GM04504 (cell line): ENCODE measurements at places on chromosomes 3 and 15.
A peak's percentile ranks its signal among the peaks of the same experiment; 100 is the strongest.

DNA sequence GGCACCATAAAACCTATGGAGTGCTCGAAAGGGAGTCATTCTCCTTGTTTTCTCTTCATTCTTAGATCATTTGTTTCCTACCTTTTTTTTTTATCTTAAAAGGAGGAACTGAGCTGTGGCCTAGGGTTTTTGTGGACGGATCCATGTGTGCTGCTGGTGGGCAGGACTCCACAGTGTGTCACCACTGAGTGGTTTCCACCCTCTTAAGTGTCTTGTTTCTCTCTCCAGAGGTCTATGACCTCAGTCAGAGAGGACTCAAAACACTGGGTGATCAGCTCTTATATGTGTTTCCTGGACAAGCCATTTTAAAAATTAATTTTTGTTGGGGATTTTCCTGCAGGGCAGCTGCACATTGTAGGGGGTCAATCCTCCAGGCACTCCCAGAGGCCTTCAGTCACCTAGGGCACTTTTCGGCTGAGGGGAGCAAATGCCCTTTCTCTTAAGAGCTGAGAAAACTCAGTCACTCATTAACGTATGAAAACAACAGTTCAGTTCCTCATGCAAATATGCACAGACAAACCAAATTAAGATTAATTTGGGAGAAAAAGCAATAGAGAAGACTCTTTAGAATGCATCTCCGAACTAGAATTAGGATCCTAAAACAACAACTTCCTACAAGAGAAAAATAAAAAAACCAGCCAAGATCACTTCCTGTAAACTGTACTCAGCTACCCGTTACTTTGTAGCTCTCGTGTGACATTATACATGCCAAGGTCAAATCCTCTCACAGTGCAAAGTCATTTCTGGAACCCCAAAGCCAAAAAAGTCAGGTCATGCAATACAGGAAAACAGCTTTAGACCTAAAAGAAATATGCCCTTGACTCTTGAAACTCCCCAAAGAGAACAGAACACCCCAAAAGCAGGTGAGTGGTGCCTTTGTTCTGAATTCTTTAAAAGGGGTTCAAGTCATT, 27.6 kb upstream of the FAM3D start:
- DNase-seq: no peak

DNA sequence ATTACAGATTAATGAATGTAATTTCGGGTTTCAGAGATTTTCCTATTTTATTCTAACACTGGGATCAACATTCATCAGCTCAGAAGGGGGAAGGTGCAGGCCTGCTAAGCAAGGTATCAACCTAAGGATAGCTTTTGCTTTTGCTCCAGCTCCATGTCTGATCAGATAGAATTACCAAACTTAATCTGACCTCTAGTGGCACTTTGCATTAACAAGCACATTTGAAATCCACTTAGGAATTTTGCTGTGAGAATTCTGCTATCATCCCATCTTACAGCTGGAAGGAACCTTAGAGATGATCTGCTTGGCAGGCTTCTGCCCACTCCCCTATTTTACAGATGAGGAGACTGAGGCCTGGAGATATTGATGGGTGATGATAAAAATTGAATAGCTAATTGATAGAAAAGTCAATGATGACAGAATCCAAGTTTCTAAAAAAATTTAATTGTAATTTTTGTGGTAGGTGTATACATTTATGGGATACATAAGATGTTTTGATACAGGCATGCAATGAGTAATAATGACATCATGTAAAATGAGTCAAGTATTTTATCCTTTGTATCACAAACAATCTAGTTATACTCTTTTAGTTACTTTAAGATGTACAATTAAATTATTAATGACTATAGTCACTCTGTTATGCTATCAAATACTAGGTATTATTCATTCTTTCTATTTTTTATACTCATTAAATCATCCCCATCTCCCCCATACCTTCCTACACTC, 209.2 kb upstream of the ZPLD1 start:
- peak; percentile 46 for DNase-seq

DNA sequence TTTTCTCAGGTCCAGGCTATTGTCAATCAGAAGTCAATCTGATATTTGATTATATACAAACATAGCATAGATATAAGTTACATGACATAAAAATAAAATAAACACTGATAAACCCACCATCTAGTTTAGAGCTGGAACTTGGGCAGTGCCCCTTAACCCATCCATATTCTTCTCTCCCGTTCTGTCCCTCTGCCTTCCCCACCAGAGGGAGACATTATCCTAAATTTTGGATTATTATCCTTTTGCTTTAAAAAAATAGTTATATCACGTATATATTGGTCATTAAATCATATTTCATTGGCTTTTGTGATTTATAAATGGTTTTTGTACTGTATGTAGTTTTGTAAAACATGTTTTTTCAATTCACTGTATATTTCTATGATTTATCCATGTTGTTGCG, 107.9 kb downstream of the GMPS start:
- no peak for DNase-seq

- no peak for DNase-seq
Observed at GRCh38 chr3:69196876-69197275, 74.5 kb upstream of the LMOD3 start.

- DNase-seq: peak; percentile 62
Observed at GRCh38 chr3:27312044-27312668, 57.0 kb downstream of the NEK10 start.

DNA sequence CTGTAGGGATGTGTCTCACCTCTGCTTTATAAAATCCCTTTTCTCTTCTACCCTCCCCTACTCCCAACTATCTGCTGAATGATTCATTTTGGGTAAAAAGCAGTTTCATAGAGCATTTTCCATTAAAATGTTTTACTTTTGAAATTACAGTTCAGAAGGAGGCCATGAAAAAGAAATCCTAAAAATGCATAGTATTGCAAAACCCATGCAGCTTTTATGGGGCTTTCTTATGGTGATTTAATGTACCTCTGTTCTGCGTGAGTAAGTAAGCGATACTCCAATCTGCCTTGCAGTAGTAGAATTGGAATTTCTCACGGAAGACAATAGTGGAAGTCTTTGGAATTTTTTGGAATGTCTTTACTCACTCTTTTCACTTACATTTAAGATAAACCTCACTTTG, 111.9 kb downstream of the ARPP21 start:
- no peak for DNase-seq

- DNase-seq: no peak
Observed at GRCh38 chr15:90059208-90059985, 42.9 kb downstream of the IDH2 start.

- no peak for DNase-seq
Observed at GRCh38 chr15:52498706-52499105, 30.0 kb downstream of the MYO5A start.

DNA sequence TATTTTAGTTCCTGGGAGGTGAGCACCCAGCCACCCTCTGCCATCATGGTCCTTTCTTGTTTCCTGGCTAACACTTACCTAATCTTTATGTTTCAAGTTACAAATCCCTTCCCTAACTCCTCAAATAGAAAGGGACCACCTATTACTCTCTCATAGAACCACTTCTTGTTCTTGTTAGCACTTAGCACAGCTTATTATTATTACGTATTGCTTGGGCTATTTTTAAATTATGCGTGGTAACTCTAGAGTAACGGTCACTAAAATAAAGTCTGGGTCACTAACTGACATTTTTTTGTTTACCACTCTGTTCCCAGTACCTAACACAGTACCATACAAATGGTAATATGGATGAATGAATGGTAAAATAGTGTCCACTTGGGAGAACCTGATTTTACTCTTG, 141.9 kb downstream of the LRTM1 start:
- DNase-seq: no peak

DNA sequence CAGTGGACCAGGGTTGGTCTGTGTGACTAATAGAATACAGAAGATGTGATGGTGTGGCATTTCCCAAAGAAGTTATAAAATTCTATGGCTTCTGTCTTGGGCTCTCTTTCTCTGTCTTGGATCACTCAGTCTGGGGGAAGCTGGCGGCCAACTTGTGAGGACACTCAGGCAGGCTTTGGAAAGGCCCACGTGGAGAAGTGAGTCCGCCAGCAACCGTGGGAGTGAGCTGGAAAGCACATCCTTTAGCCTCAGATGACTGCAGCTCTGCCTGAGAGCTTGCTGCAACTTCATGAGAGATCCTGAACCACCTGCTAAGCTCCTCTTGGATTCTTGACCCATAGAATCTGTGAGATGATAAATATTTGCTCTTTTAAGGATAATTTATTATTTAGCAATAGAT, 72.0 kb upstream of the RASGRP1 start:
- DNase-seq: no peak

- DNase-seq: no peak
Observed at GRCh38 chr15:29934251-29934650, 112.0 kb upstream of the TJP1 start.

DNA sequence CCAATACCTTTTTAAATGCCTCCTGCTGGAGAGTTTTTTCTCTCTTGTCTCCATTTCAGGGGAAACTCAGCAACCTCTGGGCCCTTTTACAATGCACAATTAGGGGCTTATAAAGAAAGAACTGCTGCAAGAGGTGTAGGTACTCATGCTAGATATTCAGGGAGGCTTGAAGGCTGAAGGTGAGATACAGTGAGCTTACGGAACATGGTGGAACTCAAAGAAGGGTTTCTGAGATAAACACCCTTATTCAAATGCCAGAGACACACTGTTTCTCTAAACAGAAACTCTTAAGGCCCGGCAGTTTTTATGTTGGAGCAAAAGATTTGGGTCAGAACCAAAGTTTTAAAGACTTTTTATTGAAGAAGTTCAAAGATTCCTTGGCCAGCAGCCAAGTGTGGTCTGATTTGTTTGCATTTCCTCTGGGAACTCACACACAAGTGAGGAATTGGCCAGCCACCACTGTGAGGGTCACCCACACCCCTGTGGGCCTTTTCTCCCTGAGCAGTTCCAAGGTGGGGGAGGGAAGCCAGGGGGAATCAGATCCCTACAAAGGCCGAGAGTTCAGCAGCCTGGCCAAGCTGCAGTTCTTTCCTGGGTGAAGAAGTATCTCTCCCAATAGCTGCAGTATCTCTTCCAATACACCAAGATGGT, 47.8 kb downstream of the TNFAIP8L3 start:
- DNase-seq: no peak

DNA sequence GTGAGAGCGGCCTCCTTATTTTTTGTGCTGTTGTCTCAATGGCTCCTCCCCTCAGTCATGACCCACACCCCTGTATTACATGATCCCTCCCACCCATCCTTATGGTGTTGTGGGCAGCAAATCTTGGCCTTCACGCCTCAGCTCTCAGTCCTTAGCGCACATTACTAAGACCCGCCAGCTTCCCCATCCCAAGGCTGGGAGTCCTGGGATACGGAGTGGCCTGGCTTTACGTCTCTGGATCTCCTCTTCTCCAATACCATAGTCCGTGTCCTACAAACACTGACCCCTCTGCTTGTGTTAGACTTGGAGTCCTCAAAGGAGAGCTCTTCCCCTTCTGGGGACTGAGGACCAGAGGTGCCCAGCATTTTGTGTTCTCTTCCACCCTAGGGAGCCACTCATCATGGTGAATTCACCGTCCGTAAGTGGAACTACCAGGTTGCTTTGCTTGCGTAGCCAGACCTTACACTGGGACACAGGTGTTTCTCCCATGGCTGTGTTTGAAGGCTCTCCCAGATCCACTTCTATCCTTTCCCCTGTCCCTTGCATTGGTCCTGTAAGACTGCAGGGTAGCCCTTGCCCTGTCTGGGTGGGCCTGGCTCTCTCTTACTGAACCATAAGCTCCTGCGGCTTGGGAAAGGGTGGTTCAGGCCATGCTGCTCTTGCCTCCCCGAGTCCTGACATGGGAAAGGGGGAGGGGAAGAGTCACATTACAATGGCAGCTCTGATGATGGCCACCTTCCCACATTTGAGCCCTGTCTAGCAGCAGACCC, 13.6 kb downstream of the GRM2 start:
- no peak for DNase-seq
